Karpas-422 (cell line): ENCODE measurements at places on chromosomes 4 and X.

DNA sequence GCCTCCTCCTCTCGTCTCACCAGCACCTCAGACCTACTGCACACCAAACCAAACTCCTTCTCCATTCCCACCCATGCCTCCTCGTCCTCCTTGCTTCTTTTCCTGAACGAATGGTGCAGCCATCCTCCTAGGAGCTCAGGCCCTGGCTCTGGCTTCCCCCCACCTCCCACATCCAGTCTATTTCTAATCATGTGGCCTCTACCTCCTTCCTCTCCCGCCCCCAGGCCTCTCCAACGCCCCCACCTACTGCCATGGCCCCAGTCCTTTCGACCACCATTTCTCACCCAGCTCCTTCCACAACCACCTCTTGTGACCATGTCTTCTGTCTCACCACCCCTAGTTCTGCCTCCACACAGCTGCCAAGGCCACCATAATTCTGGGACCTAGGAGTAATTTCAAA is 127.1 kb downstream of the PJA1 start:
- no peak for DNase-seq

DNA sequence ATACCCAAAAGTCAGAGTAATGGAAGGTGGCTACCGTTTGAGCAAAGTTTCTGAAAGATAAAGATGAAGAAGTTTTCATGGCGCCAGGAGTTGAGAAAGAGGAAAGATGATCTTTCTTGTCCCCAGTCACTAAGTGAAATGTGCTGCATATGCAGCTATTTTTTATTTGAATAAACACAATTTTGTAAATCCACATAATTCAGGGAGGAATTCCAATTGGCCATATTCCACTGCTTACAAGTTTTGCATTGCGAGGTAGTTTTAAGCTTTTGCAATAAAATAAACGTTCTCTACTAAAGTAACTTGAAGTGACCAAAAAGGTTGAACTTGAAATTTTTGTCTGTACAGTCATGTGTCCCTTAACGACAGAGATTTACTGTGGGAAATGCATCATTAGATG is 139.3 kb upstream of the VCX2 start:
- DNase-seq: no peak

DNA sequence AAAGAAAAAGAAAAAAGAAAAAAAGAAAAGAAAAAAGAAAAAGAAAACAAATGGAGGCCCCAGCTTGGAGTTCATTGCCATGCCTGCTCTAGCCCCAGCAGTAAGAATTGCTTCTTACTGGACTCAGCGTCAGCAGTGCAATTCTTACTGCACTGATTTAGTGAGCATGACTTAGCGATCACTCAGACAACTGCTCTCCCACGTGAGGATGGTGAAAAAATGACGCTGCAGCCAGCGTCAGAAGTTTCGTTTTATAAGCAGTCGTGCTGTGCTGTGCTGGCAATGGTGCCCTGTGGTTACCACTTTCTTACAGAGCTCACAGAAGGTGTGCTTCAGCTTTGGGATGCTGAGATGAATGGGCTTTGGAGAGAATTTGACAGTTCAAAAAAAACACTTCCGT is 68.3 kb upstream of the DDX3X start:
- peak; percentile 49 for DNase-seq

DNA sequence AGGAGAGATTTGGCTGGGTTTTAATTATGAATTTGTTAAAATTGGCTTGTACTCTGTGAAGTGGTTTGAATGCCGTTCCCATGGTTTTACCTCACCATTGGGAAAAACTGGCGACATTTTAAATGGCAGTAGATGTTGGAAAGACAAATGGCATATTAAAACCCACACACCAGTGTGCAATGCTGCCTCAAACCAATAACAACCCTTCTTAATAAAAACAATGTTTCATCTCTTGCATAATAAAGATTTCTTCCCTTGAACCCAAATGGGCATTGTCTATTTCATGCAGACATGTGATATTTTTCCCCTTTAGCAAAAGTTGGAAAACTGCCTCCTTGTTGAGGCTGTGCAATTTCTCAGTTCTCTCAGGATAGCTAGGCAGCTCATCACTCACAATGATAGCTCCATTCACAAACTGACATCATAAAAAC is 33.7 kb downstream of the GABRB1 start:
- DNase-seq: no peak

DNA sequence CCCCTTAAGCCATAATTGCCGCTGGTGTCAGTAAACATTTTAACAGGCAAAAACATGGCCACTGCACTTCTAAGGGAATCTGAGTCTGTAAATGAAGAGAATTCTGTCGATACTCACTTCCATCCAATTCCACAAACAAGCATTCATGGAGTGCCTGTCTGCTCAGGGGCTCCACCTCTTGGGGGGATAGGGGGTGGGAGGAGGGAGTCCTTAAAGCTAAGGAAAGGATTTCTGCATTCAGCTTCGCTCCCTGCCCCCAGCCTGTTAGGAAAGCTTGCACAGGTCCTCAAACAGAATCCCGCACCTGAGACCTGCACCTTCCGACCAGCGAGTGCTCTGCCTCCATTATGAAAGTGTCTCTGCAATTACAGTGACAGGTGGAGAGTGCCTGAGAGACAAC is 130.2 kb upstream of the KIT start:
- no peak for DNase-seq

- DNase-seq: peak; percentile 79
Observed at GRCh38 chr4:111283066-111283677, 660.3 kb upstream of the PITX2 start.

DNA sequence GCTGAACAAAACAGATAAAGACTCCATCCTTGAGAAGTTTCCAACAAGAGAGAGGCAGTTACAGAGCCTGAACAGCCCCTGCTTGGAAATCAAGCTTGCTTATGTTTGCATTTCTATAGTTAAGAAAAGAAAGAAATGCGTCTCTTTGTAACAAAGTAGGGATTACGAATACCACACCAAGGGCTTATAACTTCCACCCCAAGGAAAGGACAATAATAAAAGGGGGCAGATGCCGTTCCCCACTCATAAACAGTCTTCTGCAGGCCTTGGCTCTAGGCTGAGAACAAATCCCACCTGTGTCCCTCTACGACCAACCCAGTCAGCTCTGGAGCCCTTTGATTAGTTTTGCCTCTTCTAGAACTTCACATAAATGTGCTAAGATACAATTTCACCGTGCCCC is 183.8 kb upstream of the MAP3K15 start:
- no peak for DNase-seq

- no peak for DNase-seq
Observed at GRCh38 chr4:46947541-46947940, 38.5 kb upstream of the COX7B2 start.

- peak; percentile 35 for DNase-seq
Observed at GRCh38 chr4:113756005-113756410, 5.5 kb downstream of the CAMK2D start.

- DNase-seq: peak; percentile 74
Observed at GRCh38 chr4:15479089-15479912, 9.6 kb downstream of the CC2D2A start.

- DNase-seq: no peak
Observed at GRCh38 chr4:86919561-86920223, 15.1 kb upstream of the AFF1 start.

DNA sequence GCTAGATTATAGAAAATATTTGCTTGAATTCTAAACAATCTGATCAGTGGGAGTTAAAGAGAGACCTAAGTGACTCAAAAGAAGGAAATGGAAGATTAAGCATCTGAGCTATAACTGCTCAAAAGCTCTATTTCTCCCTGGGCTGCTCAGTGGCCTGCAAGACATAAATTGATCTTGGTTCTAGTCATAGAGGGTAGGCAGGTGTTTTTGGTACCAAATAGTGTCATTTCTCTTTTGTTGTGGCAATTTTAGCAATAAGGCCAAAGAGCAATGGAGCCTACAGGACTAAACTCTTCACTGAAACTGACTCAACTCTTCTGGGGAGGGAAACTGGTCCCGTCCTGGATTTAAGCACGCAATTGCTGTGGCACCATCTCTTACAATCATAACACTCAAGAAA is 33.9 kb upstream of the BMP2K start:
- no peak for DNase-seq

DNA sequence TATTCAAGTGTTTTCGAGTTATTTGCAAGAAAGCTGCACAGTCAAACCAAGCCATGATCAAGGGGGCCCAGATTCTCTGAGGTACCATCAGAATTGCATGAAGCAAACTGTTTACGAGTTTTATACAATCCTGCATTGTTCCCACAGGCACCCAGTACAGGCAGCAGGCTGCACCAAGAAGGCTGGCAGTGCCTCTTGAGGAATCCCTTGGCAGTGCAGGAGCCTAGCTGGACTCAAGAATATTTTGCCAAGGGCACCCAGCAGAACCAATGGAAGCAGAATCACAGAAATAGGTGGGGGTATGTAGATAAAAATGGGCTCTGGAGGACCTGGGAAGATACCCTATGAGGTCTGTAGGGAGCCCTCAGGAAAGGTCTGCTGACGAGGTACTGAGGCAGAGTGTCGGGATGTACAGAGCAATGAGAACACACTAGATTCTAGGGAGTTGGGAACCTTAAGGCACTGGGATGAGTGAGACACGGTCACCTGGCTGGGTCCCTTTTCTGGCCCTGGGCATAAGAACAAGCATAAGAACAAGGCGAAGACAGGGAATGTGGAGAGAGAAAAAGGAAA is 2.5 kb upstream of the PLP1 start:
- DNase-seq: peak; percentile 51

GRCh38 chrX:153991013-153991580 is 18.5 kb downstream of the TMEM187 start:
- no peak for DNase-seq

DNA sequence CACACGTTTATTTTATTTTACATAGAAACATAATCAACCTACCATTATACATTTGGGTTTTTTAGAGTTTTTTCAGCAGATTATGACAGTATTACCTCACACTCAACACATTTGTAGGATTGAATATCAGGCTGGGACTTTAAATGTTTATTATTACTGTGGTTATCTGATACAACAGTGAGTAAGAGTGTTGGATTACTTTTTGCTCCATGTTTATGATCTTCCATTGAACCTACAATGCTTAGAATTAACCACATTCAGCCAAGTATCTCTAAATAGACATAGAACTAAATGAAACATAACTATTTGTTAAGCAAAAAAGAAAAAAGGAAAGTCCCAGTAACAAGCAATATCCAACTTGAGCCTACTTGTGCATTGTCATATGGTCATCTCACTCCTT is 607.4 kb upstream of the PITX2 start:
- no peak for DNase-seq

- no peak for DNase-seq
Observed at GRCh38 chr4:82422616-82423015, 7.6 kb downstream of the HNRNPDL start.

DNA sequence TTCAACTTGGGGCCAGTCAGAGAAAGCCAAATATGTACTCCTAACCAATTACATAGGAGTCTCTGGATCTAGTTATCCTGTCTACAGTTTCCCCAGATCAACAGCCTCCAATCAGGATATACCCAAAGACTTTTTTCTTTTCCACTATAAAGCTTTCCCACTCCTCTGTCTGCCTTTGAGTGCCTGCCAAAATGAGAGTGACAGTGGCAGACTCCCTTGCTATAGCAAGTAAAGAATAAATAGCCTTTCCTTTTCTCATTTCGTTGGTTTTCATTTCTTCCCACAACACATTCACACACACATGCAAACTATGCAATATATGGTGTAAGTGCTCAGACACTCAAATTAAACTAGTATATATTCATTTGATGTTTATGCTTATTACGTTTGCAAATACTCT is 302.4 kb upstream of the TACR3 start:
- no peak for DNase-seq

- DNase-seq: no peak
Observed at GRCh38 chrX:3191201-3191600, 149.9 kb downstream of the ARSF start.

DNA sequence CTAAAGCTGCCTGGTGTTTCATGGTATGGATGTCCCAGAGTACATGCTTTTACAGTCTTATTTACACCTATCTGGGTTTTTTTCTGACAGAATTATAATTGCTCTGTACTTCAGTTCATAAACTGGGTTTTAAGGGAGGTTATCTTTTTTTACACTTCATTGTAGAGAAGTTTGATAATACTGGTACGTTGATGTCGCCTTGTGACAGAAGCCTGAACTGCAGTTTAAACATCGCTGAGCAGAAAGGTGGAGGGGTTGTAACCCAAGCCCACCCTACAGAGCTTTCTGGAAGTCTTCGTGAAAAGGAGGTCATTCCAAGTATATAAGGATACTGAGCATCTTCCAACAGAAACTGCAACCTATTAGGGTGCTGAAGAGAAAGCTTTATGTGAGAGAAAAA is 46.4 kb downstream of the BEX1 start:
- no peak for DNase-seq

DNA sequence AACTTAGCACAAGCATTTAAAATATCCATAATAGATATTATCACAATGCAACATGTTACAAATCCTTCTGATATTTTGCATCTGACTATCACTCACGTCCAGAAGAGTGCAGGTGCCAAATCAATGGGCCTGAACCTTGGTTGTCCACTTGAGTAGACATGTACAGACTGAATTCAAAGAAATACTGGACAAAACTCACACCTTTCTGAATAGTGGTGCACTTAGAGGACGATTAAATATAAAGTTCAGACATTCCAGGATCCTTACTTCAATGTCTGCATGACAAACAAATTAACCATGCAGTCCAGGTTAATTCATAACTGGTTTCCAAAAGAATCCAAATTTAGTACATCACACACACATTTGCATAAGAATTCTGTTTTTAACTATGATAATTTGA is 406.0 kb upstream of the EDA2R start:
- DNase-seq: no peak

GRCh38 chr4:53010318-53010717 is 148.2 kb downstream of the RASL11B start:
- DNase-seq: peak; percentile 9

- no peak for DNase-seq
Observed at GRCh38 chrX:123504047-123504446, 228.8 kb downstream of the THOC2 start.

- no peak for DNase-seq
Observed at GRCh38 chr4:69753686-69754085, 6.7 kb downstream of the SULT1B1 start.

DNA sequence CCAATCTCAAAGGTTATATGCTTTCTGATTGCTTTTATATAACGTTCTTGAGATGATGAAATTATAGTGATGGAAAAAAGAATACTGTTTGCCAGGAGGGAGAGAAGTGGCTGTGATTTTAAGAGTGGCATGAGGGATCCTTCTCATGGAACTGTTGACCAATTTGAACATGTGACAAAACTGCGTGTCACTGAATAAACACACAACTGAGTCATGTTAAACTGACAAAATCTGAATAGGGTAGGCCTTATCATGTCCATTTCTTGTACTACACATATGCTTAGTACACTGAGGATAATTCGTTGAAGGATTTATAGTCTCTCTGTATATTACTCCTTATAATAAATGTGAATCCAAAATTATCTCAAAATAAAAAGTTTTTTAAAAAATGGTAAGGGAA is 22.2 kb upstream of the HSPA4L start:
- DNase-seq: no peak
